Heart right ventricle (tissue), 16 donors: ENCODE measurements at places on chromosomes 12 and 14. TPM values are rescaled to one million over a fixed set of nuclear protein-coding genes. Genes with fewer than 3 reads are reported as not detected.
A peak's percentile ranks its signal among the peaks of the same experiment; 100 is the strongest.

Gene COX6A1
- 859 TPM for polyA plus RNA-seq

Gene AKAP6
- polyA plus RNA-seq, result 14.0 TPM

Gene ZDHHC22
- not detected for polyA plus RNA-seq

Gene NTS
- polyA plus RNA-seq, result 0.22 TPM

Gene ABHD4
- 13.7 TPM for polyA plus RNA-seq

Gene LGMN
- polyA plus RNA-seq, result 92.4 TPM

Gene PLXNC1
- polyA plus RNA-seq, result 1.1 TPM

Gene KLHL33
- 1.2 TPM for polyA plus RNA-seq

- DNase-seq, result no peak
These were observed 12.2 kb upstream of the TESC start for GRCh38 chr12:117111386-117111785.

DNA sequence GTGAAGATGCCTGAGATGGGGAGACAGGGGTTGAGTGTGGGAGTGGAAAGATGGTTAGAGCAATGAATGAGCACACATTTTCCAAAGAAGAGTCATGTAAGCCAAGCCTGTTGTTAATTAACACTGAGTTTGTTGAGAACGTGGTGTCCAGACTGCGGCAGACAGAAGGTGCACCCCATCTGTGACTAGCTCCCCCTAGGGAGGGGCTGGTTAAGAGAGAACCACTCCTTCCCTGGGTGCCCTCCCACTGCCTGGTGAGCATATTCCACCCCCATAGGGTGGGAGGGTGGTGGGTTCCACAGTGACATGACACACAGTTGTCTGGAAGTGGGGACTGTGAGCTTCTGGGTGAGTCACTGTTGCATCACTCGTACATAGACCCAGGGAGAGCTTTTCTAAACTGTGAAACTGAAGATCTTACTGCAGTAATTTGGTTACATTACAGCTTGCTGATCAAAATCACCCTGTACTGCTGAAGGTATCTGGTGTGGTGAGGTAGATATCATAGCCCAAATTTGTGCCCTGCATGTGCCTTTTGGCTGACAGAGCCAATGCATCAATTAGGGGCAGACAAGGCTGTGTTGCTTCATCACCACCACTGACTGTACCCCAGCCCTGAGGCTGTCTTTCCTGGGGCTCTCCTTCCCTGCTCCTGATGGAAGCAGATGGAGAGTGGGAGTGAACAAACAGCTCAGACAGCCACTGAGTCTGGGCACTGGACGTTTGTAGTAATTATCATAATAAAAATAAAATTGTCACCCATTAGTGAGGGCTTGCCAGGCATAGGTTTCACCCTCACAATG is 150.9 kb downstream of the EMP1 start:
- DNase-seq, result no peak

DNA sequence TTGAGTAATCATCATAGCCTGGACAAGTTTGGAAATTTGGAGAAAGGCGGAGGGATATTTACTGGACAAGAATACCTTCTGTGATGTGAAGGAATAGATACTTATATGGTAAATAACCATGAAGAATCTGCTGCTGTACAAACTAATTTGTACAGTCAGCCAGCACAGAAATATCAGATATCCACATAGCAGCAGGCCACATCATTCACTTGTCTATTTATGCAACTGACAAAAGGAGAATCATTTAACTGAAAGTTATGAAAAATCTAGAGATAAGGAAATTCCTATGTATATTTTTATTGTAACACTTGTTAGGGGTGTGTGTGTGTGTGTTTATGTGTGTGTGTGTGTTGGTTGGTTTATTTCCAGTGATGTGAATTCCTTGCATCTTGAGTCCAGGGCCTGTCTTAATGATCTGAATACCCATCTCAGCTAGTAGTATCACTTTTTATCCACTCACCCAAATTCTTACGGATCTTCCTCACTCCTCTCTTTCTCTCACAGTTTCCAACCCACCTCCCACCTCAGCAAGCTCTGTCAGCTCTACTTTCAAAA is 10.5 kb upstream of the LRIG3 start:
- DNase-seq, result no peak

- DNase-seq, result no peak
These were observed 21.2 kb upstream of the KLC1 start for GRCh38 chr14:103607822-103608221.

DNA sequence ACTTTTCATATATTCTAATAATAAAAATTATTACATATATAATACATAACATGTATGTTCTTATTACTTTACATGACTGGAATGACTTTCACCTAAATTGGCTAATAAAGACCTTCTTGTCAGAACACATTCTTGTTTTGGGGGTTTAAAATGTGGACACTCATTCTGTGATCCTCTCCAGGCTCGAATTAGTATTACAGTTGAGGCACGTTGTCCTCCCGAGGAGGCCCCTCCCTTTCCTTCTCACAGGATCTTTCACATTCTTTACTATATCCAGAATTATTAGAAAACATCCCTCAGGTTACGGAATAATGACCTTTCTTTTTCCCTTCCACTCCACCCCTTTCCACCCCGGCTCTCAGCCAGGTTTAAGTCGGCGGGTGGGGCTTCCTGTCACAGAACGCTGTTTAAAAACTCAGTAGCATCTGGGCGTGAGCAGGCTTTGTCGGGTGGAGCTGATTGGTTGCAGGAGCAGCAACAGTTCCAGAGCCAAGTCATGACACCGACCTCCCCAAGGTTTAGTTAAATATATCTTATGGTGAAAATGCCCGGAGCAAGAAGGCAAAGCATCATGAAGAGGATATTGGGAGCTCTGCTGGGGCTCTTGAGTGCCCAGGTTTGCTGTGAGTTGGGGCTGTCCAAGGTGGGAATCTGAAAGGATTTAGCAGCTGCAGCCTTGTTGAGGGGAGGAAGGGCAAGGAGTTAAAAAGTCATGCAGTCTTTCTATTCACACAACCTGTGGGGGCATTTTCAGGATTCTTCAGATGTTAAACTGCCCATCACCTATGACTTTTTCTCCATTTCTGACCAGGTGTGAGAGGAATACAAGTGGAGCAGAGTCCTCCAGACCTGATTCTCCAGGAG is 396.7 kb upstream of the OR4E1 start:
- peak; percentile 24 for DNase-seq

GRCh38 chr14:24179294-24179960 is 7.5 kb downstream of the REC8 start:
- no peak for DNase-seq

DNA sequence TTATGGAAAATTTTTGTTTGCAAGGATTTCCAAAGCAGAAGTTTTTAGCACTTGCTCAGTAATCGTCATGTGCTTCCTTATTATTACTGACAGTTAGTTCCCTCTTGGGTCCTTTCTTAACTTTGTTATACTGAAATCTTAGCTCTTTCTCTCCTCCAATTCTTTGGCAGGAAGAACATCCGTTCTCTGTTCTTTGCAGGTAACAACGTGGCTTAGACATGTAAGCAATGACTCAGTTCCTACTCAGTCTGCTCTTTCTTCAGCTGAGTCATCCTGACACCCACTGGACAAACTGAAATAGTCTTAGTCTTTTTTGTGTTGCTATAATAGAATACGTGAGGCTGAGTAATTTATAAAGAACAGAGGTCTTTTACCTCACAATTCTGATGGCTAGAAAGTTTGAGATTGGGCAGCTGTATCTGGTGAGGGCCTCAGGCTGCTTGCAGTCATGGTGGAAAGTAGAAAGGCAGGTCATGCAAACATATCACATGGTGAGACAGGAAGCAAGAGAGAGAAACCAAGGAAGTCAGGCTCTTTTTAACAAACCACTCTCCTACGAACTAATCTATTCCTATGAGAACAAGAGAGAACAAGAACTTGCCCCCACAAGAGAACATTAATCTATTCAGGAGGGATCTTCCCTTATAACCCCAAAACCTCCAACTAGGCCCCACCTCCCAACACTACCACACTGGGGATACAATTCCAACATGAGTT is 49.2 kb downstream of the TESPA1 start:
- DNase-seq, result no peak

- peak; percentile 71 for DNase-seq
These were observed 47.6 kb downstream of the TRAF3 start for GRCh38 chr14:102824832-102825231.

DNA sequence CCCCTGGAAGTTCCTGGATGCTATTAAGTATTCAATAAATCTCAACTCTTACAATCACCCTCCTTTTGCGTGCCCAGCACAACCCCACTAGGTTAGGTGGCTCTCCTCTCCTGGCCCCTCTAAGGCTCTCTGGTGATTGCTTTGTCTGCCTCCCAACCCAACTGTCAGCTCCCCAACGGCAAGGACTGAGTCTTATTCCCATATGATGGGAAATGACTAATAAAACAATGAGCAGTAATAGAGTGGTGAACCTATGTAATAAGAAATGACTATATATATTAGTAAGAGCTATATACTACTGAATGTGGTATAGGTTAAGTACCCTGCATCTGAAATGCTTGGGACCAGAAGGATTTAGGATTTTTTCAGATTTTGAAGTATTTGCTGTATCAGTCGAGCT is 8.1 kb downstream of the APPL2 start:
- no peak for DNase-seq

- no peak for DNase-seq
These were observed 10.3 kb downstream of the TEX22 start for GRCh38 chr14:105408592-105408991.

GRCh38 chr14:95523051-95523814 is 6.8 kb upstream of the SYNE3 start:
- DNase-seq, result no peak

DNA sequence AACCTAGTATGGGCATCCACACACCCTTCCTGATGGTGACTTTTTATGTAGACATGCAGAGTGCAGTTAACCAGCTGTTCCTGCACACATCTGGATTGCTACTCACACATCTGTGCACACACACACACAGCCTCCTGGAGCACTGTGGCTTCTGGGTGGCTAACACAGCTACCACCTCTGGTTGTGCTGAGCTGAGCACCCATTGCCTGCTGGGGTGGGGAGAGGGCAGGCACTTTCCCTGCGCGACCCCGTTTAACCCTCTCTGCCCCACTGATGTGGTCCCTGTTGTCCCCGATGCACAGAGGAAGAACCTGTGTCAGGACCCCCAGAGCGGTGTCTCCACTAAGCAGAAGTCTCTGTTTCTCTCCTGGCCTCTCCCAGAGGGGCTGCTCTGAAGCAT is 14.4 kb upstream of the SERPINA3 start:
- DNase-seq, result no peak

DNA sequence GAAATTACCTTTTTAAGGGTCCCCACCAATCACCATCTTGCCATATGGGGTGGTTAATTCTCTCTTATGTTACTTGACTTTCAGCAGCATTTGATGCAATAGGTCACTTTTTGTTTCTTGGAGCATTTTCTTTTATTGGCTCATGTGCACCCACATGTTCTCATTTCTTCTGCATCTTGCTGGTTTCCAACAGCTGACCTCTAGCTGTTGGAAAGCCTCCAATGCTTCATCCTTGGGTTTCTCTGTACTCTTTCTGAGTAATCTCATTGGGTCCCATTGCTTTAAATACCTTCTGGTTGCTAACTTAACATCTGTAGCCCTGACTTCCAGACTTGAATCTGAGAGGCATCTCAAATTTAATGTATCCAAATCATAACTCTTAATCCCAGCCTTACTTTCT is 116.8 kb downstream of the CRADD start:
- no peak for DNase-seq

- no peak for DNase-seq
These were observed 129.9 kb downstream of the GALC start for GRCh38 chr14:87863047-87863446.

GRCh38 chr12:131950182-131950913 is 606 bp downstream of the EP400 start:
- DNase-seq, result peak; percentile 36

GRCh38 chr12:120071493-120072020 is 45.0 kb downstream of the RAB35 start:
- no peak for DNase-seq

DNA sequence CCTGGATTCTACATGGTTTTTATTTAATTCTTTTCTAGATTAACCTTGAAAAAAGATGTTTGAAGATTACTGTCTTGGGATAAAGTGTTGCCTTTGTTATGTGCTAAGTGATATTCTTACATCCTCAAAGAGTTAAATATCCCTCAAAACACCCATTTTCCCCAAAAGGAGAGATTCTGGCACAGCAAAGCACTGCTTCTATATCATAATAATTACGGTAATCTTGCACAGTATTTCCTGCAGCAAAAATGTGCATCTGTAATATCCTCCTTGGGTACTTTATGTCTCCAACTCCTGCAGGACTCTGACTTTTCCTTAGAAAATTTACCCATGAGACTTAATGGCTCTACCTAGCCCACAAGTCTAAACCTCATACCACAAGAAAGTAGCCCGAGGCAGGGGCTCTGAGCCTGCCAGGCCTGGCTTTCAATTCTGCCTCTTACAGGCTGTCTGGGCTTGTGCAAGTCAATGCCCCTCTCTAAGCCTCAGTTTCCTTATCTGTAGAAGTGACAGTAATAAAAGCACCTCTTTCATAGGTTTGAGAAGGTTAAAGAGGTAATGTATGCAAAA is 45.8 kb downstream of the SVOP start:
- no peak for DNase-seq

DNA sequence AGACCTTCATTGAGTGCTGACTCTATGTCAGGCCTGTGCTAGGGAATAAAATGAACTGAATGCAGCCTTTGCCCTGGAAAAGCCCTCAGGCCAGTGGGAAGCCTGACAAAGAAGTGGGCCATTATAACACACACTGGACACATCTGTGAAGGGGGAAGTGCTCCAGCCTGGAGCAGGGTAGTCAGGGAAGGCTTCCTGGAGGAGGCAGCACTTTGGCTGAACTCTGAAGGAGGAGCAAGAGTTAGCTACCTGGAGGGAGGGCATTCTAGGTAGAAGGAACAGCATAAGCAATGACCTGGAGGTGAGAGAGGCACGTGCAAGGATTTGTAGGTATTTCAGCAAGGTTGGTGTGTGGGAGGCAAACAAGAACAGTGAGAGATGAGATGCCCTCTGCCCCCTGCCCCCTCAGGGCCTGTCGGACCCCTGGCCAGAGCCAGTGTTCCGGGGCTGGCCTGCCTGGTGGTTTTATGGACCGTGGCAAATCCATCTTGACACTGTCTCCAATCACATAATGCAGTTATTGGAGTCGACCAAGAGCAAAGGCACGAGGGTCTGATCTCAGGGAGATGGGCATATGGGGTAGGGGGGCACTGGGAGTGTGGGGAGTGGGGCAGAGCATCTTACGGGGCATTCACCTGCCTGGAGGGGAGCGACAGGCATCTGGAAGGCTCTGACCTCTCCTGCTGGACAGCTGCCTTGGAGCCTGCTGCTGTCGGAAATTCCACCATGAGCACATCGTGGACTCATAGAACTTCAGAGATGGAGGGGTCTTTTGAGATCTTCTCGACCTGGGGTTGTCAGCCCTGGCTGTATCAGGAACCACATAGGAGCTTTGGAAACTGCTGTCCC is 2.7 kb upstream of the FAM222A start:
- DNase-seq, result no peak

GRCh38 chr14:78005325-78005724 is 164.8 kb upstream of the NRXN3 start:
- DNase-seq, result no peak

- DNase-seq, result no peak
These were observed 226.1 kb downstream of the KSR2 start for GRCh38 chr12:117742721-117743120.

DNA sequence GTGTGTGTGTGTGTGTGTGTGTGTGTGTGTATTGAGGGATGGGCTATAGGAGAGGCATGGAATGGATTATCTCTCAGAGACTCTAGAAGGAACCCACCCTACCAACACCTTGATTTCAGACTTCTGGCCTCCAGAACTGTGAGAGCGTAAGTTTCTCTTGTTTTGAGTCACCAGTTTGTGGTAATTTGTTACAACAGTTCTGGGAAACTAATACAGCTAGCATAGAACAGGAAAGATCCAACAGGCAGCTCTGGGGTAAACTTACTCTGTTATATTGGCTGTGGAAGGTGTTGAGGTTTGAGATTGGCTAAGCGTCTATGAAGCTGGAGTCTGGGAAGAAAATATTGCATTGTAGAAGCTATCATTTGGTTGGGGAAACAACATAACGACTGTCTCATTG is 334.3 kb downstream of the AACS start:
- no peak for DNase-seq
